ENCODE measurements at places on chromosomes 5 and 9.

GRCh38 chr5:137372016-137372772 lies 126.9 kb downstream of the SPOCK1 start:
- no peak for DNase-seq

- no peak for DNase-seq
Observed at GRCh38 chr5:101720033-101720432, 576.1 kb downstream of the SLCO4C1 start.

DNA sequence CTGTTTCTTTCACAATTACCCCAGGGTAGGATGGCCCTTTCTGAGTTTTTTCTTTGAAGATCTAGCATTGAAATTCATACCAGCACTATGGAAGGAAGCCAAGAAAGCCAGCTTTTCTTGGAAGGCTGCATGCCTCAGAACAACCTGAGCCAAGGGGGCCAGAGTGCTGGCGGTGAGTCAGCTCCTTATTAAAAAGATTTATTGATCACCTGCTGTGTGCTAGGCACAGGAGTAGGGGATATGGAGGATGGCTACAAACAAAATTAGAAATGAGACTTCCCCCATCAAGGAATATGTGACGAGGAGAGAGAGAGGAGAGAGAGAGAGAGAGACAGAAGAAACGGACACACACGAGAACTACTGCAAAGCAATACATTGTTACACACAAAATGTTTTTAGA lies 184.6 kb upstream of the PUM3 start:
- DNase-seq = no peak

GRCh38 chr9:126614088-126614454 lies 343 bp downstream of the LMX1B start:
- DNase-seq = no peak

Data from effector CD4-positive, alpha-beta T cell (primary cell).